Smooth muscle cell of trachea (primary cell): ENCODE measurements at places on chromosomes 2 and 18. TPM values are rescaled to one million over a fixed set of nuclear protein-coding genes. Genes with fewer than 3 reads are reported as not detected.

LYPD6B gene
- total RNA-seq: not detected in 2 replicates

DUSP2 gene
- total RNA-seq: 0.15 and 2.0 TPM in 2 replicates

ALLC gene
- total RNA-seq: not detected in 2 replicates

TUBB8B gene
- total RNA-seq: not detected in 2 replicates

ANKRD44 gene
- 8.0 and 8.3 TPM in 2 replicates for total RNA-seq

HOXD3 gene
- total RNA-seq: 0.29 TPM in 1 of 2 replicates, not detected in the other

LIMS4 gene
- total RNA-seq: 1.2 and 3.6 TPM in 2 replicates

COL6A3 gene
- total RNA-seq: 2,183 and 3,095 TPM in 2 replicates

CACNB4 gene
- 0.73 and 1.2 TPM in 2 replicates for total RNA-seq
